ENCODE measurements at places on chromosomes 2 and 18.

DNA sequence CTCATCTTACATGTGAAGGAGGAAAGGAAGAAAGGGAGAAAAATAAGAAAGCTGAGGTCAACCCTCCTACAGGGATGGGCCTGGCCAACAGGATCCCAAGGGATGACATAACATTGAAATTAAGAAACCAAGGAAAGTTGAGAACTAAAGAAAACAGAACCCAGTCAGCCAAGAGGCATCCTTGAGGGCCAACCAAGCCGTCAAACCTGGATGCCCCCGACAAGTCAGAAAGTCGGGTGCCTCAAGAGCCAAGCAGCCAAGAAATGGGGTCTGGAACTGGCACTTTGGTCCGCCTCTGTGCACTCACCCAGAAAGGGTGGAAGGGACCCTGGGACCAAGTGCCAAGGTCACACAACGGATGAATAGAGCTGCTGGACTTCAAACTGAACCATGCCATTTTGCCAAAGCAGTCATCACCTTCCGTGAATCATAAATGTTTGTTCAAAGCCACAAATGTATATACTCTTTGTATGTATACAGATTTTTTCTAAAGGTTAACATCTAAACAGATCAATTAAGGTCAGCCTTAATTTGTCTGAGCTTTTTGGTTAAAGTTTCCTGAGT is 27.0 kb upstream of the PTPN4 start:
- no peak for DNase-seq

DNA sequence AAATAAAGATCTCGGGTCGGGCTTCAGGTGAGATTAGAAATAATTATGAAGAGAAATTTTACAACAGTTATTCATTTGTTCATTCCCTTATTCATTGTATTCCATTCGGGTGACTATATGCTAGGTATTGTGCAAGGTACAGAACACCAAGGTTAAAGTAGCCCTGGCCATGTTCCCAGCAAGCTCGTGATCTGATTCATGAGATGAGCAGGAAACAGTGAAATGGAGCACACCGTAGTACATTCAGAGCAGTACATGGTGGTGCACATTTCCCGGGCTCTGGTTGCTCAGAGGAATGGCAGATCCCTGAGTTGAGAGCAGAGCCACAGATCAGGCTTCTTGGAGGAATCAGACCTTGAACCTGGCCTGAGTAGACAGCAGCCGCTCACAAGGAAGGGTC is 87.7 kb downstream of the PRKRA start:
- no peak for DNase-seq

- DNase-seq: no peak
These were observed 4.3 kb upstream of the NAPG start for GRCh38 chr18:10521566-10521965.

DNA sequence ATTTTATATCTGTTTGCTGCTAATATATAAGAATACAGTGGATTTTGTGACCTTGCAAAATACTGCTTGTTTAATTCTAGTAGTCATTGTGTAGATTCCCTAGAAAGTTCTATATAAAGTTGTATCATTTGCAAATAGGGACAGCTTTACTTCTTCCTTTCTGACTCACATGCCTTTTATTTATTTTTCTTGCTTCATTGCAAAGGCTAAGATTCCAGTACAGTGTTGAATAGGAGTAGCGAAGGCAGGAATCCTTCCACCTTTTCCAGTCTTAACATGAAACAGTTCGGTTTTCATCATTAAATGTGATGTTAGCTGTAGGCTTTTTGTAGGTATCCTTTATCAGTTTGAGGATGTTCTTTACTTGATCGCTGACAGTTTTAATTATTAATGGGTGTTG is 58.1 kb downstream of the DGKD start:
- DNase-seq: no peak

GRCh38 chr18:59742325-59743111 is 45.3 kb upstream of the CCBE1 start:
- no peak for DNase-seq

DNA sequence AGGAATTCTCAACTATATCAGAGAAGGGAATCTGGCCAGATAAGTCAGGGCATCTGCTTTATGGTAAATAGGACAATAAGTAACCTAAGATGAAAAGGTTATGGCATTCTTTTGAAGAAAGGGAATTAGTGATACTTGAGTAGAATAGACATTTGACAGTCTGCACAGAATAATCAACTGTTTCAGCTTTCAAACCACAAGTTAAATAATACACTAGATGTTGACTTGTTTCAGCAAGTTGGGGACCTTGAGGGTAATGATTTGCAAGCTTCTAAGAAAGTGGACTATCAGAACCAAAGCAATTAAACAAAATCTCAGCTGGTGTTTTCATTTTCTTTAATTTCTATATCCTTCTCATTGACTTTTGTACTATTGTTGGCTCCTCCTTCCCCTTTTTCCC is 54.5 kb downstream of the SLC39A10 start:
- no peak for DNase-seq

- no peak for DNase-seq
These were observed 231.3 kb downstream of the ALPK2 start for GRCh38 chr18:58397385-58398132.

GRCh38 chr2:26324903-26325302 is 21.0 kb upstream of the SELENOI start:
- no peak for DNase-seq

All from common myeloid progenitor, CD34-positive (primary cell).